ENCODE measurements at places on chromosomes 3 and 15.
A peak's percentile ranks its signal among the peaks of the same experiment; 100 is the strongest.

DNA sequence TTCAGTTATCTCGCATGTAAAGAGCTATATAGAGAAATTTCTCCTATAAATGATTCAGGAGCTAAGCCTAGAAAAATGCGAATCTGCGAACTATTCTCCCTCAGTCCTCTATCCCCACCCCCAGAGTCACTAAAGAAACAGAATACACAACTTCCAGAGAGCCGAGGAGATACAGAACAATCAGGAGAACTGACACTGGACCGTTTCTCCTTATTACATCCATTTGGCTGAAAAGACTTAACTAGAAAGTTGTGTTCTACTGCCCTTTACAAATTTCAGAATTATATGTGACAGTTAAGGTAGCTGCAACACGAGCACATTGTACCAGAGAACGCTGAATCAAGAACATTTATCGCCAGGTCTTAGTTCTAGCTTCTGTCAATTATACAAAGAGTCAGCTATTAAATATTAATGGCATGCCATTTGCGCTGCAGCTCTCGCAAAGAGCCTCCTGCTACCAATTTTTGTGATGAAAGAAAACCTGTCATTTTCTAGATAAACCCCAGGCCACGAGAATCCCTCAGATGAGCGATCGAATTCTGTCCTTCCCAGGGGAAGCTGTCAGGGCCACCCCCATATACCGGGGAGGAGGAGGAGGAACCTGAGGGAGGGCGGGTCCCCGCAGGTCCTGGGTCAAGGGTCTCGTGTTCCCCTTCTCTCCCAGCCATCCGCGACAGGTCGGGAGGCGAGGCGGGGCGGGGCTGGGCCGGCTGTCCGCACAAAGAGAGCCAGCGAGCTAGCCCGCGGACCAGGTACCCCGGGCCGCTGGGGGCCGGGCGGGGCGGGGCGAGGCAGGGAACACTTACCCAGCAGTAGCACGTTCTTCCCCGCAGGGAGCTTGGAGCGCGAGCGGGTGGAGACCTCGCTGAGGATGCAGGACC is 878 bp downstream of the DYNC1LI1 start:
- H3K27ac ChIP-seq, result peak overlapping the region; percentile 98
- 0 out of 2 replicates have a peak, but pooled peaks cover 3% of the 10 kb centered on the region for H3K36me3 ChIP-seq
- peak overlapping the region; percentile 97 for H3K4me3 ChIP-seq
- no peaks in the 10 kb centered on the region for H3K27me3 ChIP-seq
- H3K4me1 ChIP-seq, result no peaks in the 10 kb centered on the region

GRCh38 chr15:25435474-25436243 is 3.2 kb downstream of the UBE3A start:
- DNase-seq, result no peak
- H3K27ac ChIP-seq, result no peak overlapping the region
- H3K4me3 ChIP-seq, result no peak overlapping the region

- no peaks in the 10 kb centered on the region for H3K4me1 ChIP-seq
- H3K4me3 ChIP-seq, result no peak overlapping the region
- no peaks in the 10 kb centered on the region for H3K27me3 ChIP-seq
These were observed 130.5 kb upstream of the LMCD1 start for GRCh38 chr3:8371085-8371551.

DNA sequence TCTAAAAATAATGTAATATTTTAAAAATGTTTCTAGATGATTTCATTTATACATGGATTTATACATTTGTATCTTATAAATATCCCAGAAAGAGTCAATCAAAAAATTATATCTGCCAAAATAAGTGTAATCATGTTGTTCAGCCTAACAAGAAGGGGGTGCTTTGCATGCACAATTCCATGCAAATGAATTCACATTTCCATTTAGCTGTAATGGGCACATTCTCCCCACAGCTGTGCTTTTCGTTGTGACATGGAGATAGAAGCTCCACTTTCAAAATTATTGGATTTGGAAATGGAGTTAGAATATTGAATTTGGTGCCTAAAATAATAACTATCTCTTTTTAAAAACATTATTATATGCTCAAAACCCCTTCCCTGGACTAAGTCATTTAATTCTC is 270.6 kb downstream of the PTPRG start:
- DNase-seq, result no peak
- no peaks in the 10 kb centered on the region for H3K27me3 ChIP-seq
- no peak overlapping the region for H3K4me3 ChIP-seq
- no peak overlapping the region for H3K27ac ChIP-seq
- H3K36me3 ChIP-seq, result no peaks in the 10 kb centered on the region

GRCh38 chr3:50971487-50971924 is 296.8 kb downstream of the DOCK3 start:
- peak; percentile 53 for DNase-seq
- H3K4me3 ChIP-seq, result no peak overlapping the region
- no peak overlapping the region for H3K27ac ChIP-seq
- no peaks in the 10 kb centered on the region for H3K27me3 ChIP-seq
- no peaks in the 10 kb centered on the region for H3K4me1 ChIP-seq

DNA sequence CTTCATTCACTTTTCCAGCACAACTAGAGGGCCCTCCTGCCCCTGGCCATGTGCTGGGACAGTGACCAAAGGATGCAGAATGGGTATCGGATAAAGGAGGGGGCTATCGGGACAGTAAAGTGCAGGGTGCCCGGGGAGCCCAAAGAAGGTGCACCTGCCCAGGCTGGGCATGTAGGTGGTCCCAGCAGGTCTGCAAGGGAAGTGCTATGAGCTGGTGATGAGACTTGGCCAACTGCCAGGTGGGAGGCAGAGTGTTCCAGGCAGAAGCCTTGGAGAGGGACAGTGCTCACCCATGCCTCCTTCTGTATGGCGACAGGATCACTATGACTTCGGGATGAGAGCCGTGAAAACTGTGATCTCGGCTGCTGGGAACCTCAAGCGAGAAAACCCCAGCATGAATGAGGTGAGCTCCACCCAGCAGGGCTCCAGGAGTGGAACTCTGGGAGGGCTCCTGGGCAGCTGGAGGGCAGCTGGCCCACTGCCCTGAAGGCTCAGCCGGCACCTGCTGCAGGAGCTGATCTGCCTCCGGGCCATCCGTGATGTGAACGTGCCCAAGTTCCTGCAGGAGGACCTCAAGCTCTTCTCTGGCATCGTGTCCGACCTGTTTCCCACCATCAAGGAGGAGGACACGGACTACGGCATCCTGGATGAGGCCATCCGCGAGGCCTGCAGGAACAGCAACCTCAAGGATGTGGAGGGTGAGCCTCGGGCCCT is 48.4 kb downstream of the DNAH1 start:
- no peaks in the 10 kb centered on the region for H3K4me1 ChIP-seq
- DNase-seq, result no peak
- H3K27me3 ChIP-seq, result no peaks in the 10 kb centered on the region
- H3K27ac ChIP-seq, result no peak overlapping the region

DNA sequence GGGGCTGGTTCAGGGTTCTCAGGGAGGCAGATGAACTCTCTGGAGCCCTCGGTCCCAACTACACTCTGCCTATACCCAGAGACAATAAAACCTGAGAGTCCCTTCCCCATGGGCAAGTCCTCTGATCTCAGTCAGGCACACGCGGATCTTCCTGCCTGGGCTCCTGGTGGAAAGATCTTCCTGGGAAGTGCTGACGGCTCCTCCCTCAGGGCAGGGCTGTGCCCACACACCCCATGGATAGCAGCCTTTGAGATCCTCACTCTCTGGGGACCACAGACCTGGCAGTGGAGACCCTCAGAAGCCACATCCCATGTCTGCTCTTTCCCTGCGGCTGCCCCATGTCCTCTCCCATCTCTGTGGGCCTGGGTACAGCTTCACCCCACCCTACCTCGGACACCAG is 10.4 kb downstream of the SH2D7 start:
- H3K4me3 ChIP-seq, result no peak overlapping the region
- no peak for DNase-seq
- no peaks in the 10 kb centered on the region for H3K27me3 ChIP-seq

GRCh38 chr15:27218426-27218825 is 247.4 kb downstream of the GABRG3 start:
- DNase-seq, result no peak
- H3K27me3 ChIP-seq, result no peaks in the 10 kb centered on the region
- H3K36me3 ChIP-seq, result no peaks in the 10 kb centered on the region
- H3K4me1 ChIP-seq, result no peaks in the 10 kb centered on the region

DNA sequence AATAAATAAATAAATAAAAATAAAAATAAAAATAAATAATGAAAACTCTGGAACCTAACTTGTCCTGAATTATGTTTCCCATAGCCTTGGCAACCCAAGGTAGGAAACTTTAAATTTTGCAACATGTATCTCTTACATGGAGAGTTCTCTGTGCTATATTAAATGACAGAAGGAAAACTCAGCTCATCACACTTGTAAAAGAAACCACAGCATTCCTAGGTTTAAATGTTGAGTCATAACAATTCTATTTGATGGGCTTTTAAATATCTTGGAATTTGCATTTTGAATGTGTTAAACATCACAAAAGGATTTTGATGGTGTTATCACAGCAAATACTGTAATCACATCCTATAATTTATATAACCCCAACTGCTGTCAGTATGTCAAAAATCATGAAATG is 144.2 kb downstream of the LRTM1 start:
- no peak overlapping the region for H3K27ac ChIP-seq
- H3K27me3 ChIP-seq, result no peaks in the 10 kb centered on the region
- H3K4me3 ChIP-seq, result no peak overlapping the region

- DNase-seq, result no peak
- H3K4me1 ChIP-seq, result no peaks in the 10 kb centered on the region
- H3K27me3 ChIP-seq, result no peaks in the 10 kb centered on the region
- no peak overlapping the region for H3K27ac ChIP-seq
- H3K4me3 ChIP-seq, result no peak overlapping the region
- no peaks in the 10 kb centered on the region for H3K36me3 ChIP-seq
These were observed 243.3 kb upstream of the CCDC54 start for GRCh38 chr3:107133891-107134290.

GRCh38 chr3:152278756-152279427 is 10.2 kb downstream of the MBNL1 start:
- no peaks in the 10 kb centered on the region for H3K36me3 ChIP-seq
- no peaks in the 10 kb centered on the region for H3K27me3 ChIP-seq
- H3K4me1 ChIP-seq, result 0 out of 2 replicates have a peak, but pooled peaks cover 3% of the 10 kb centered on the region
- H3K4me3 ChIP-seq, result no peak overlapping the region
- H3K27ac ChIP-seq, result no peak overlapping the region

- no peak for DNase-seq
- H3K27me3 ChIP-seq, result no peaks in the 10 kb centered on the region
- no peak overlapping the region for H3K4me3 ChIP-seq
- H3K36me3 ChIP-seq, result peaks cover 18% of the 10 kb centered on the region
- no peak overlapping the region for H3K27ac ChIP-seq
- no peaks in the 10 kb centered on the region for H3K4me1 ChIP-seq
These were observed 157.5 kb downstream of the GABRB3 start for GRCh38 chr15:26615188-26615926.

- H3K27me3 ChIP-seq, result no peaks in the 10 kb centered on the region
- no peak for DNase-seq
- H3K4me3 ChIP-seq, result no peak overlapping the region
These were observed 71.2 kb downstream of the OTOL1 start for GRCh38 chr3:161567577-161568361.

GRCh38 chr15:68699124-68699880 is 120.5 kb downstream of the CORO2B start:
- H3K36me3 ChIP-seq, result no peaks in the 10 kb centered on the region
- 0 out of 2 replicates have a peak, but pooled peaks cover 3% of the 10 kb centered on the region for H3K27me3 ChIP-seq
- H3K27ac ChIP-seq, result no peak overlapping the region

DNA sequence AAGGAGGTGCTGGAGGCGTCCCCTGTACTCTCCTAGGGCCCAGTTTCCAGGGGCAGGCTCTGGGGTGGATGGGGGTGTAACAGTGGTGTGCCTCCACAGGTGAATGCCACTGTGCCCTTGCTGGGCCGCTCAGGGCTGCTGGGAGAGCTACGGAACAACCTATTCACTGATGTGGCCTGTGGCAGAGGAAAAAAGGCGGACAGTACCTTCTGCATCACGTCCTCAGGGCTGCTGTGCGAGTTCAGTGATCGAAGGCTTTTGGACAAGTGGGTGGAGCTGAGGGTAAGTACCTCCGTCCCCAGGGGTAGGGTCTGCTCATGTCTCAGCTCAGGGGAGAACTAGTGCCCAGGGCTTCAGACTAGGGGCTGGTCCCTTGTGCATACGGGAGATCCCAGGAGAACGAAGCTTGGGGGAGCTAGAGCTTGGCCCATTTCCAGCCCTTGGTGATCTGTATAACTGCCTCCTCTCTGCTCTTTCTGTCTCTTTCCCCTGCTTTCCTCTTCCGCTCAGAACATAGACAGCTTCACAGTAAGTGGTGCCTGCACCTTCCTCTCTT is 15.0 kb upstream of the JMJD7 start:
- H3K36me3 ChIP-seq, result peaks cover 2% of the 10 kb centered on the region
- no peak for DNase-seq
- H3K27me3 ChIP-seq, result no peaks in the 10 kb centered on the region
- no peak overlapping the region for H3K27ac ChIP-seq

- H3K4me3 ChIP-seq, result no peak overlapping the region
- H3K4me1 ChIP-seq, result no peaks in the 10 kb centered on the region
- peaks cover 1% of the 10 kb centered on the region for H3K27me3 ChIP-seq
- DNase-seq, result no peak
These were observed 12.3 kb upstream of the KPNA4 start for GRCh38 chr3:160577556-160578195.

DNA sequence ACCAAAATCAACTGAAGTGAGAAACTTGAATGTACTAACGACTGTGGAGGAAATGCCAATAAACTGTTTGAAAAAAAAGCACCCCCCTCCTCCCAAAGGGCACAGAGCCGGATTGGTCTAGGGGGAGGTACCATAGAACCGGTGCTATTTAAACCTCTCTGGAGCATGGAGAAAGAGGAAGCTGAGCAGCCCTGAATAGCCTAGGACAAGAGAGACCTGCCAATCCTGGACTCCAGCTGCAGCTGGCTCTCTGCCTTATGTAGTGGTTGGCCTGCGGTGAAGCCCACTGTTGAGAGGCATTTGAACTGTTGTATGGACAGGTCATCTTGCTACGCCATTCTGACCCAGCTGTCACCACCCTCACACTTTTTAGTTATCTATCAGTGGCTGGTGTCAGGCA is 1.5 kb upstream of the SH3GL3 start:
- H3K4me3 ChIP-seq, result no peak overlapping the region
- peaks cover 5% of the 10 kb centered on the region for H3K4me1 ChIP-seq
- no peaks in the 10 kb centered on the region for H3K27me3 ChIP-seq

DNA sequence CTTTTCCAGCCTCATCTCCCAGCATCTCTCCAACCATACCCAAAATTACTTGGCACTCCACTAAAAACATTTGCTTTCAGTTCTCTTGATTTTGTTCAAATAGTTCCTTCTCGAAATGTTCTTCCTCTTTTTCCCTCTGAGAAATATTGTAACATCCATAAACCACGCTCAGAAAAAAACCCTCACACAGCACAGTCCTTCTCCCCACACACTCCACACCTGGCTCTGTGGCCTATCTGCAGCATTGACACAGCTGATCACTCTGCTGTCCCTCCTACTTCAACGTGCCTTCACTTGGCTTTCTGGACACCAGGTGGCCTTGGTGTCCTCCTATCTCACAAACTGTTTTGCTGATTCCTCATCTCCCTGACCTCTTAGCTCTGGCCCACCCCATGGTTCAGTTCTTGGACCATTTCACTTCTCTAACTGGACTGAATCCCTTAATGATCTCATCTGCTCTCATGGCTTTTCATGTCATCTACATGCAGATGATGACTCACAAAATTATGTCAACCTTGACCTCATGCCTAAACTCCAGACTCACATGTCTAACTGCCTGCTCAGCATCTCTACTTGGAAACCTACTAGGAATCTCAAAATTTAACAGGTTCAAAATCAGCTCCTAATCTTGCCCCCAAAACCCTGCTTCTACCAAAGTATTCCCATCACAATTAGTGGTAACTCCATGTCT is 93.3 kb downstream of the TRIM42 start:
- no peaks in the 10 kb centered on the region for H3K27me3 ChIP-seq
- no peaks in the 10 kb centered on the region for H3K36me3 ChIP-seq
- H3K27ac ChIP-seq, result no peak overlapping the region
- no peak overlapping the region for H3K4me3 ChIP-seq

Data from H1 (cell line).